CD14-positive monocyte (primary cell): ENCODE measurements at places on chromosomes 11 and 22.

- DNase-seq, result no peak
These were observed 560.0 kb downstream of the TMEM135 start for GRCh38 chr11:87597725-87598124.

GRCh38 chr11:110434952-110435779 lies 5.4 kb downstream of the FDX1 start:
- no peak for DNase-seq

DNA sequence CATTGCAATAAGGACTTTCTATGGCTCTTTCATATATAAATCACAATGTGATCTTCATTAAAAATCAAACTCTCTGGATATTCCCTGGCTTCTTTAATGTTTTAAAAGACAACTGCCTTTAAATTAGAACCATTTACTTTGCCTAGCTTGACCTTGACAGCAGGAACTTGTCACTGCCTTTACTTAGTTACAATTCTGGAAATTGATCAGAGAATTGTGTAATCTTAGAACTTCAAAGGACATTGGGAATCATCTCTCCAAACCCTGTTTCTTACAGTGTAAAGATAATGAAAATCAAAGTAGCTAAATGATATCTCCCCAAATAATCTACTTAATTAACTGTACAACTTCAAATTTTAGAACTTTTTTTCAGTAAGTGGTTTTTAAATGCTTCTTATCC lies 517.6 kb upstream of the CCDC179 start:
- DNase-seq, result no peak

DNA sequence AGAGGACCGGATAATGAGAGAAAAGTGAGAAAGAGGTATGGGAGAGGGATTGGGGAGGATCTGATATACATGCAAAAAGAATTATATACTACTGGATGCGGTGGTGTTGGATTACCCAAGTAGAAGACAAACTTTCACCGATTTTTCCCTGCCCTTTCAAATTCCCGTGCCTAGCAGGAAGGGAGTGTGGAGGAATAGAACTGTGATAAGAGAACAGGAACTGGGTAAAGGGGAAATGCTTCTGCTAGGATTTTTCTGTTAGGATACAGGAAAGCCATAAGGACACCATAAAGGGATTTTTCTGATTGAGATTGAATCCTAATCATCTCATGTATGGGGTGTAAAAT lies 480 bp upstream of the MTMR2 start:
- DNase-seq, result peak; percentile 5

DNA sequence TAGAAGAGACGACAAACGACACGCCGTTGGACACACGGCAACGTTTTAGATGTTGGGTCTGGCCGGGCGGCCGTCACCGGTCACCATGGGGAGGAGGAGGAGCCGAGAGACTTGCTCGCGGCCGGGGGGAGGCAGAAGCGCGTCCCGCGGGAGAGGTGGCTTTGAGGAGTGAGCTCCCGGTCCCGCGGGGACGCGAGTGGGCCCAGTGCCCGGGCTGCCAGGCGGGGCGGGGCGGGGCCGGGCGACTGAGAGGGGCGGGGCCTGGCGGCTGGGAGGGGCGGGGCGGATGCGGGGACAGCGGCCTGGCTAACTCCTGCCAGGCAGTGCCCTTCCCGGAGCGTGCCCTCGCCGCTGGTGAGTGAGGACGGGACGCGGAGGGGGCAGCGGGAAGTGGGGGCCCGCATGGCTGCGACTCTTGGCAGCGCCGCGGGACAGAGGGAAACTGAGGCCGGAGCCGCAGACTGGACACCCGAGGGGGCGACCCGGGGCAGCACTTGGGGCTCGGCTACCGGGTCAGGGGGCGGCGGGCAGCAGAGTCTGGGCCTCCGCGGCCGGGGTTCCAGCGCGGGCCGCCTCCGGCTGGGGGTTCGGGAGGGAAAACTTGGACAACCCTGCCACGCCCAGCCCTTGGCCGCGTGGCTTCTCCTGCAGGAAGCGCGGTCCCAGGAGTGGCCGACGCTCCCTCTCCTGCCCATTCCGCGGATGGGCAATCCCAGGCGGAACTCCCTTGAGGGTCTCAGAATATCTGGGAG lies at the start of gene TSPO:
TSPO (plus strand) TSS at position 309 of the 752 bp plus-strand sequence. CDS start 7,680 bp downstream, outside the sequence.
- DNase-seq, result peak; percentile 55

- no peak for DNase-seq
These were observed 90.3 kb downstream of the BLID start for GRCh38 chr11:122025757-122026156.

DNA sequence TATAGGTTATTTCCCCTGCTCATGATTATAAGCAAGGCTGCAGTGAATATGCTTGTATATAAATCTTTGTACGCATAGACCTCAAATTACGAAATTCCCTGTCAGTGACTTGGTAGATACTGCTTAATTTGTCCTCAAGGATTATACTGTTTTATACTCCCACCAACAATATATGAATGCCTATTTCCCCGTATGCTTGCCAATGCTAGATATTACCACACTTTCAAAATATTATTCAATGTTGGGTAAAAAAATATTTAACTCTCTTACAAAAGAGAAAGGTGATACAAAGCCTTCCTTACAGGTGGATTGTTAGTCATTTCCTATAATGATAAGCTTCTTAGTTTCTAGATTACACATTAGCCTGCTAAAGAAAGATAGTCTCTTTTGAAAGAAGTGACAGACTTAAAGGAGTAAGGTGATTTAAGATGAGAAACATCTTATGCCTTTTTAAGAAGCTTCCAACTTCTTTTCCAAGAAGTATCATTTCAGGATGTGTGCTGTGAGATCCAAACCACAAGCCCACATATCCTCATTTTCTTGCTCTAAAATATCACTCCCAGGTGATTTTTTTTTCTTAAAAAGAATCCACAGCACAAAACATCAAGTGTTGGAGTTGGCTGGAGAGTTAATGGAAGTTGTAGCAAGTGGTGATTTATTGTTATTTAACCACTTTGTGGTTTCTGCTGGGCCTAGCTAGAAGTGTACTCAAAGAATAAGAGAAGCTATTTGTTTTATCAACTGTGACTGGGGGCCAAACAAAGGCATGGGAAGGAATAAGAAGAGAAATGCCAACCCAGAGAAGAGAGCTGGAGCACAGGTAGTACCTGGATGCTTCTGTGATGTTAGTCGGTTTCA lies 59.2 kb downstream of the BARX2 start:
- DNase-seq, result no peak

- DNase-seq, result no peak
These were observed 42.4 kb upstream of the HIPK3 start for GRCh38 chr11:33214767-33215166.

DNA sequence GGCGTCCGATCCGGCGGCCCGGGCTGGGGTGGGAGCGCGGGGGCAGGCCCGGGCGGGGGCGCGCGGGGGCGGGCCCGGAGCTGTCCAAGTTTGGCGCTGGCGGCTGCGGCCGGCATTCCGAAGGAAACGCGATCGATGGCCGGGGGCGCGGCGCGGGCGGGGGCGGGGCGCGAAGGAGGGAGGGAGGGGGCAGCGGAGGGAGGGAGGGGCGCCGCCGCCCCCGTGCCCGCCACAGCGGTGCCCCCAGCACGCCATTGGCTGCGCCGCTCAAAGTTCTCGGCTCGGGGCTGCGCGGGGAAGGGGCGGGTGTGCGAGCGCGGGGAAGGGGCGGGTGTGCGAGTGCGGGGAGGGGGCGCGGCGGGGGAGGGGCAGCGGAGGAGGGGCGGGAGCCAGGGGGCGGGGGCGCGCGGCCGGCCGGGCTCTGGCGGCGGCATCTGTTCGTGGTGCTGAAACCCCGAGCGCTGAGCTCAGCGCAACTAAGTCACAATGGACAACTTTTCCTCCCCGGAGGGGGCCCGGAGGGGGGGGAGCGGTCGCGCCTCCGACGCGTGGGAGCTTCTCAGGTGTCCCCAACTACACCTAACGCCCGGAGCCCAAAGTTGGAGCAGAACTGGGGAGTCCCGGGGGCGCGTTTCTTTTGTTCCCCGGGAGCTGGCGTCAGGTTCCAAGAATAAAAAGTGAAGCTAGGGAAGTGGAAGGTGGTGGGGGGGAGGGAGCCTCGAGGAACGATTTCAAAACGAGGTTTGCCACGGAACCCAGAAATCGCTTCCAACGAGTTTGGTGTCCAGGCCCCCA lies 2.2 kb downstream of the PHF21B start:
- no peak for DNase-seq

GRCh38 chr11:15854245-15854644 lies 502.1 kb downstream of the SOX6 start:
- DNase-seq, result no peak

GRCh38 chr22:34781681-34782080 lies 284.3 kb upstream of the ISX start:
- DNase-seq, result no peak

DNA sequence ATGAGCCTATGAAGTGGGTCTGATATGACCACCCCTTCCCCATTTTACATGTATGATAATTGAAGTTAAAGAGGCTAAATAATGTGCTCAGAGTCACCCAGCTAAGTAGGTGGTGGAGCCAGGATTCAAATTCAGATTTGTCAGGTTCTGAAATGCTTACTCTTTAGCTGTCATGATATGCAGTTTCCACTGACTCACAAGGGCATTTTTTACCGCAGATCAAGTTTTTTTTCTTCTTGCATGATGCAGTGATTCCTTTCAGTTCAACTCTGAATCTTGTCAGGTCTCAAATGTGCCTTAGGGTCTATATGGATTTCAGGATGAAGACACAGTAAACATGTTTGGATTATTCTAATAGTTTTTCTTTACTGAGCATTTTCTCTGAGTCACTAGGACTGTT lies 12.6 kb upstream of the TRIM44 start:
- DNase-seq, result no peak

DNA sequence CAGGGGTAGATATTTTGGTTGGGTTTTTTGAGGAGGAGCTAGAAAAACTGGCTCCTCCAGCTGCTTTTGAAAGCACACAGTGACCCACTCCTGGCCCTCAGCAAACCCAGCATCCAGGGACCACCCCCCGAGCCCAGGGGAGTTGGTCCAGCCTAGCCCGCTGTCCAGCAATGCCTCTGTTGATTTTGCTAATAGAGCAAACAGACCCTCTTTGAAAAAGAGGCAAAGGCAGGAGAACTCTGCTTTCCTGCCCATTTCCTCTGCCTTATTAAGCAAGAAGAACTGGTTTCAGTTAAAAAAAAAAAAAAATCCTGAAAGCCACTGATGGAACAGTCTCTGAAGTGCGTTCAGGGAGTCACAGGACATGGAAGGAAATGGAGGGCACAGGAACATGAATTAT lies 25.3 kb downstream of the ABTB2 start:
- DNase-seq, result no peak

DNA sequence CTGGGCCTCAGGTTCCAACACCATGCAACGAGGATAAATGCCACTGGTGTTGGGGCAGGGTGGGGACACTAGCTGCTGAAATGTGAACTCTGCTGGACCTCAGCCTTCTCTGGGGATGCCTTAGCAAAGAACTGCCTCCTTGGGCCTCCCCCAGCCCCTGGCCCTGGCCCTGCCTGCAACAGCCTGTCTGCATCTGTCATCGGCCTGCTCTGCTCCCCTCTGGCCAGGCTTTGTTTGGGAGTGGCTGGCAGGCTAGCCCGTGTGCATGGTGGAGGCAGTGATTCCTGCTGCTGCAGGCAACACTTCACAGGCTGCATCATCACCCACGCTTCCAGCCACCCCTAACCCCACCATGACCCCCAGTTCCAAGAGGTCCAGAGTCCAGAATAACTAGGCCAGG lies 11.5 kb upstream of the MYOD1 start:
- no peak for DNase-seq

- no peak for DNase-seq
These were observed 557.2 kb downstream of the BUD13 start for GRCh38 chr11:116215471-116216113.

DNA sequence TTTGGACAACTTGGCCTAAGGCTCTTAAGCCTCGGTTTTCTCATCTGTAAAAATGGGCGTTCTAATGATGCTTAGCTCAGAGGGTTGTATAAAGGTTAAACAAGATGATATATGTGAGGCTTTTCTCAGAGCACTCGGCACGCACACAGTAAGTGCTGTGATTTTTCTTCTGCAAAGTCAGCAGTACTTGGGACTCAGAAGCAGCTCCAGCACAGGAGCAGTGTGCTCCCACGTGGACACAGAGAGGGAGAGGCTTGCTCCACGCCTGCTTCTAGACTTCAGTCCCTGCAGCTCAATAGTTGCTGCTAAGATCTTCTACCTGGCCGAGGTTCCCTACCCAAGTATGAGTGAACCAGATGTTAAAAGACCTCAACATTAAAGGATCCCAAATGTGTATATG lies 39.9 kb upstream of the PHF21A start:
- no peak for DNase-seq

GRCh38 chr11:86814775-86815174 lies 14.4 kb downstream of the PRSS23 start:
- no peak for DNase-seq

GRCh38 chr11:69382131-69383128 lies 88.5 kb downstream of the MYEOV start:
- DNase-seq, result no peak

- no peak for DNase-seq
These were observed 16.0 kb downstream of the ZNRF3 start for GRCh38 chr22:28899199-28899853.
